ENCODE measurements at places on chromosomes 3 and 15.

DNA sequence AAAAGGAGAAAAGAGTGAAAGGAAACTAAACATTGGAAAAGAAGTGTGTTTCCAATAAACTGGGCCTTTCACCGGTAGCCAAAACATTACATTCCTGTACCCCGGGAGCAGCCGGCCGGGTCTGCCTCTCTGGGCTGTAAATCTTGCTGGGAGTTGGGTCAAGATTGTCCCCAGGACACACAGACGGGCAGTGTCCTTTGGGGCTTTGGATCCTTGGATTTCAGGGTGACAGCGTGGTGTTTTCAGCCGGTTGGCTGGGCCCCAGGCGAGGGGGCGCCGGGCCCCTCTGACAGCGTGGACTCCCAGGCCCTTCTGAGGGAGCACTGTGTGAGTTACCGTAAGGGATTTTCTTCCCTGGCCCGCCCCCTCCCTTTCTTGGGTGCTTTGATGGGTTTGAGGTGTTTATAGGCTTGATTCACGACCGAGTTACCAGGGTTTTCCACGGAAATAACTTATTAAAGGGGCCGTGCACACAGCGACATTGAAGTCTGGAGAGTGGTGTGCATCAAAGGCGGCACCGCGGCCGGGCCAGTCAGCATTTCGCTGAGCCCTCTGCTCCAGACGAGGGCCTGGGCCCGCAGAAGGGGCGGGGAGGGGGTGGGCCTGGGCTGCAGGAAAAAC is 27.4 kb downstream of the SMAD6 start:
- no peak for DNase-seq

- DNase-seq = no peak
Observed at GRCh38 chr3:171306631-171307030, 153.6 kb downstream of the TNIK start.

GRCh38 chr3:194163697-194164096 is 27.7 kb downstream of the HES1 start:
- DNase-seq = no peak

DNA sequence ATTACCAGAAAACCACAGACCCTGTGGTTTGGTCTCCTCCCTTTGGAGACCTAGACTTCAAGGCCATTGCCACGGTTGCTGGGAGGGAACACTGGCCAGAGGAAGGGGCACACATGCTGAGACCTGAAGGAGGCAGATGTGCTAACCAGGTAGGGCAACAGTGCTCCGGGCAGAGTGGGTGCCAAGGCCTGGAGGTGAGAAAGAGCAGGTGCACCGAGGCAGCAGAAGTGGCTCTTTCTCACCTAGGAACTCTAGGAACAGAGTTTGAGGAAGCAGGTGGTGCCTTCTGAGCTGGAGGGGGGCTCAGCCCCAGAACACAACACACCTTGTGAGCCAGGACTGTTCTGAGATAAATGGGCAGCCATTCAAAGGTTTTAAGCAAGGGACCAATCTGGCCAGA is 106.1 kb downstream of the MEGF11 start:
- DNase-seq = no peak
